ENCODE measurements at places on chromosomes 7 and 10. TPM values are rescaled to one million over a fixed set of nuclear protein-coding genes. Genes with fewer than 3 reads are reported as not detected.

- no peak for DNase-seq
These were observed 277.9 kb downstream of the SKIDA1 start for GRCh38 chr10:21247592-21247991.

GRCh38 chr7:148049068-148049467 lies 541.5 kb upstream of the C7orf33 start:
- DNase-seq: no peak

- DNase-seq: no peak
These were observed 164.8 kb upstream of the CDC14C start for GRCh38 chr7:48759431-48760080.

The CDH23 gene
- 5.9 TPM for total RNA-seq

GRCh38 chr10:57367412-57367811 lies 900.3 kb downstream of the IPMK start:
- DNase-seq: no peak

The BEND7 gene
- total RNA-seq: 1.8 TPM

DNA sequence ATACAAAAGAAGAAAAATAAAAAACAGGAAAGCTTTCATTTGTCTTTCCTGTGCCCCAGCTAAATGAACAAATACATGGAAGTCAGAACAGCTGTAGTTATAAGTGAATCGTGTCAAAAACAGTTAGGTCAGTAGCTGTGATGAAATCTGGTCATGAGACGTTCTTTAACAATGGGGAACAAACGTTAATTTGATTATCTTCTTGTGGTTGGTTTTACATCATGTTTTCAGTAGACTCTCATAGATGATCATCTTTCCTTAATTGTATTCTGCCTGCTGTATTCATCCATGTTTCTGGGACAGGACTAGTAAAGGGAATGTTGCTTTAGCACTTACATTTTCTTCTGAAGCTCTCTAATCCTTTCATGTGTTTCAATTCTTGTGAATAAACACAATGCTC lies 97.0 kb downstream of the PCLO start:
- DNase-seq: no peak

DNA sequence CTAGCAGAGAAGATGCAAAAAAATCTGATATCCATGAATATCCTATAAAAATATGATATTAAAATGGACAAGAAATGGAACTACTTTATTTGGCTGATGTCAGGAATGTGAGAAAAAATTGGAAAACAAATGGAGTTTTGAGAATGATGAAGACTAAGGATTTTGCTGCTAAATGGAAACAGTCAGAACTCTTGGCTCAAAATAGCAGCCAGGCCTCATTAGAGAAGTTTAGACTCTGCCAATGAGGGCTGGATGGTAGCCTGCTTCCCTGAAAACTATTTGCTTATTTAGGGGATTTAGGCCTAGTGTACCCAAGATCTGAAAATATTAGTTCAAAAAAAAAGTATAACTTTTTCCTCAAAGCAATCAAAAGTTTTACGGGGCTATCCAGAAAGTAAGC lies 458.5 kb downstream of the TFEC start:
- no peak for DNase-seq

- DNase-seq: no peak
These were observed 55.1 kb upstream of the PPIF start for GRCh38 chr10:79292026-79292766.

The CDK5 gene
- total RNA-seq: 25.3 TPM

The DNAJC12 gene
- 15.8 TPM for total RNA-seq

GRCh38 chr7:9863545-9863944 lies 1110.1 kb upstream of the PHF14 start:
- no peak for DNase-seq

GRCh38 chr7:49166441-49166840 lies 242.1 kb downstream of the CDC14C start:
- no peak for DNase-seq

DNA sequence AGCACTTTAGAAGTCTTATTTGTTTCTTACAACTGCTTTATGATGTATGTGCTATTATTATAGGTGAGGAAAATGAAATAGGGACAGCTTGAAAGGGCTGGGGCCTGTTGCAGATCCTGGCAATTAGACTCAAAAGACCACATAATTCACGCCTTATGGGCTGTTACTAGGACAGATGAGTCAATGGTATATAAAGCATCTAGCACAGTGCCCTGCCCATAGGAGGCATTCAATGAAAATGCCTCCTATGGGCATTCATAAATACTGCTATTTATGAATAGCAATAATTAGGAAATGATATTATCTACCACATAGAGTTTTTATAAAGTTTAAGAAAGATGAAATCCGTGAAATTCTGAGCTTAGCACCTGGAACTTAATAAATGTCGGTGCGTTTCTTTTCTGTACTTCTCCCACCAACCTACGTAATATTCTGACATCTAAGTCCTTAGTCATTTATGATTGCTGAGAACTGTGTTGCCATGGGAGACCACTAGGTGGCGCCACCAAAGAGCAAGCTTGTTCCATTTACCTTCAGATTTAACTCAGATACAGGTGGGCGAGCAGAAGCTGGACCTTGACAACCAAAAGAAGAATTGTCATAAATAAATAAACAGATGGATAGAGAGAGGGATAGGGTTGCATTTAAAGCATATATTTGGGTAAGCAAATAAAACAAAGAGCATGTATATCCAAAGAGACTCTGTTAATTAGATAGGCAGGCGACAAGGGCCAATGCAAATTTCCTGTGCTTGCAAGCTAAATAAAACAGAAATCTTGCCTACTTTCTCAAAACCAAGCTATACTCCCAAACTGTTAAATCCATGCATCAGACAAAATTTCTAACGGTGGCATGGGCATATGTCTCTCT lies 699.9 kb downstream of the INHBA start:
- DNase-seq: peak; percentile 7

- no peak for DNase-seq
These were observed 378.0 kb upstream of the SEMA3D start for GRCh38 chr7:85564861-85565260.

The DCLRE1A gene
- 8.2 TPM for total RNA-seq

The SRRM3 gene
- 8.5 TPM for total RNA-seq

DNA sequence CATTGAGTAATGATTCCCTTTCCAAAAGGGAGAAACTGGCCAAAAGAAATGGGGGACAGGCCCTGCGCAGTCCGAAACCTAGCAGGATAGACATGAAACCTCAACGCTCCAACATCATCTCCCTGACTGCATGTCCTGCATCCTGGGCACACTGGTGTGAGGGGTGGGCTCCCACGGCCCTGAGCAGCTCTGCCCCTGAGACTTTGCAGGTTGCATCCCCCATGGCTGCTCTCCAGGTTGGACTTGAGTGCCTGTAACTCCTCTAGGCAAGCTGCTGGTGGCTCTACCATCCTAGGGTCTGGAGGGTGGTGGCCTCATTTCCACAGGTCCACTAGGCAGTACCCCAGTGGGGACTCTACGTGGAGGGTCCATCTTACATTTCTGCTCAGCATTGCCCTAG lies 16.3 kb upstream of the CRYGN start:
- no peak for DNase-seq

The CUBN gene
- 0.06 TPM for total RNA-seq

GRCh38 chr7:108351729-108352131 lies 104.5 kb downstream of the NRCAM start:
- no peak for DNase-seq

- DNase-seq: no peak
These were observed 319.4 kb upstream of the FZD8 start for GRCh38 chr10:35961501-35961900.

The NXPH1 gene
- not detected for total RNA-seq

The RSPH10B2 gene
- 6.6 TPM for total RNA-seq

- peak; percentile 66 for DNase-seq
These were observed 48.2 kb upstream of the NFKB2 start for GRCh38 chr10:102347236-102347828.

DNA sequence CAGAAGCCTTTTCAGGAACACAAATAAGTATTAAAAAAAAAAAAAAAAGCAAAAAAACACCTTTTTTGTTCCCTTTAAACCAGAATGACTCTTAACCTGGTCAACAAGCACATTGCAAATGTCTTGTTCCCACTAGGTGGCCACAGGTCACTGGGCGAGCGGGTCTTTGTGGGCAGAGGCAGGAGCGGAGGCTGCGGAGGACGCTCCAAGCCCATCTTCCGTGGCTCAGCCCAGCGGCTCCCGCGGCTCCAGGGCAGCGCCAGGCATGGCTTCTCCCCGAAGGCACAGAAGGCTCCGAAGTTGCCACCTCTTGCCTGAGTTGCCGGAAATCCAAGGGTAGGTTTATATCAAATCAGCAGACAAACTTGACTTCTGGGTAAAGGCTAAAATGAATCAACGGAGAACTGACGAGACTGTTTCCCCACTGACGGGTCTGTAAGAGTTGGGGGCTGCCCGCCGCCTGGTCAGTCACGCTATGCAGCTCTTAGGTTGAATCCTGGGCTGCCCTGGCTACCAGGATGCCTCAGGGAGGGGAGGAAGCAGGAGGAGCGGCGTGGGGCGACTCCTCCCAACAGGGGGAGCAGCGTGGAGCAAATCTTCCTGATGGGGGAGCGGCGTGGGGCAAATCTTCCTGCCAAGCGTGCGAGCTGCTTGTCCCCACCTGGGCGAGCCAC lies 144.5 kb downstream of the PTPRN2 start:
- DNase-seq: no peak

DNA sequence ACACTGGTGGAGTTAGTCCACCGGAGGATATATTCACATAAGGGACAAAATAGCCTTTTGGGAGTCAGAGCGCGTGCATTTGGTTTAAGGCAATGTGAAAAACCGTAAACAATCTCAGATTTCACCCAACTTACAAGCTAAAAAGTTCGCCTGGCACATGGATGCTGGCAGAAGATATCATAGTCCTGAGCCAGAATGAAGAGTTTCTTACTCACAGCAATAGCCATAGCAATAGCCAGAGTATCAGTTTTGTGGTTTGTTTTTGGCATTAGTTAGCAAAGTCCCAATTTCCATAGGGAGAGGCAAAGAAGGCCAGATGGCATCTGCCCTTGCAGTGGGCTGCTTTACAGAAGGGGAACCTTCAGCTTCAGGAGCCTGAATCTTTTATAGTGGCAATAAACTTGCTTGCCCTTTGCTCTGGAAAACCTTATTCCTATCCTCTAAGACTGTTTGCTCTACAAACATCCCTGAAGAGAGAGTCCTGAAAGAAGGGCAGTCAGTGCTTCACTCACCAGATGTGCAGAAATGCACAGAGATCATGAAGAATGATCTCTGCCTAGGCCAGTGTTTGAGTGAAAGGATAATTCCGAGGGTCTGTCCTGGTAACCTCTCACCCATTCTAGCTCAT lies 28.7 kb upstream of the RSBN1L start:
- DNase-seq: no peak

DNA sequence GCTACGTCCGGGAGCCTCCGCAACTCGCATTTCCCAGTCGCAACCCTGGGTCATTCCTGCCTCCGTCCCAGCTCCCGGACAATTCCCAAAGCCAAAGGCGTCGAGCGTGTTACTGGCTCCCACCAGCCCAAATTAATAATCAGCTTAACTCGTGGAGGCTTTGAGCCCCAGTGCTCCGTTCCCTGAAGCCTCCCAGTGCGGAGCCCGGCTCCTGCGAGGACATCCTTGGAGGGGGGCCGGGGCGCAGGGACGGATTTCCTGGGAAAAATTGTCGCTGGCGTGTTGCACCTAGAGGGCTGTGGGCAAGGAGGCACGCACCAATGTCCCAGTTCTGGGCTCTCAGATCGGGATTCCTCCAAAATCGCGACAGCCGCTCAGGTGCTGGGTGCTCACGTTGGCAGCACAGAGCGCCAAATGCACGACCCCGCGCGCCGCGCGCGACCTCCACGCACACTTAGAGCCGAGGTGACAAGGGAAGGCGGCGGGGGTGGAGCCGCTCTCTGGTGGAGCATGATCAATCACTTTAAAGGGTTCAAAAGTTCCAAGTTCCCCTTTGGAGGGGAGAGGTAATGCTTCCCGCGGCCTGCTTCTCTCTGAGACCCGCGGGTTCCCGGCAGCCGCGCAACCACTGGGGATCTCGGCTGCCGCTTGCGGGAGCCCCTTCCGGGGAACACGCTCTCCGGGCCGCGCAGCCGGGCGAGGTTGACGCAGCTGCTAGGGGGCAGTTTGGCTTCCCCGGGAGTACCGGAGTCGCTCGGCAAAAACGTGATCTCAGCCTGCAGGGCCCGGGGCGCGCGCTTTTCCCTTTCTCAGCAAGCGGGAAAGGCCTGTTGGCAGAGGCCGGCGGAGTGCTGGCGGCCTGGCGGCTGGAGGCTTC lies 25.5 kb downstream of the SKIDA1 start:
- DNase-seq: no peak

GRCh38 chr10:6124666-6125065 lies 35.8 kb downstream of the RBM17 start:
- no peak for DNase-seq

GRCh38 chr7:150800581-150801241 lies at the start of gene TMEM176A:
Gene TMEM176A (plus strand): TSS chr7:150800769. CDS start chr7:150801551, 782 bp downstream.
- no peak for DNase-seq

The MYPN gene
- total RNA-seq: 0.06 TPM

GRCh38 chr7:91109200-91109599 lies 155.0 kb upstream of the FZD1 start:
- DNase-seq: no peak

DNA sequence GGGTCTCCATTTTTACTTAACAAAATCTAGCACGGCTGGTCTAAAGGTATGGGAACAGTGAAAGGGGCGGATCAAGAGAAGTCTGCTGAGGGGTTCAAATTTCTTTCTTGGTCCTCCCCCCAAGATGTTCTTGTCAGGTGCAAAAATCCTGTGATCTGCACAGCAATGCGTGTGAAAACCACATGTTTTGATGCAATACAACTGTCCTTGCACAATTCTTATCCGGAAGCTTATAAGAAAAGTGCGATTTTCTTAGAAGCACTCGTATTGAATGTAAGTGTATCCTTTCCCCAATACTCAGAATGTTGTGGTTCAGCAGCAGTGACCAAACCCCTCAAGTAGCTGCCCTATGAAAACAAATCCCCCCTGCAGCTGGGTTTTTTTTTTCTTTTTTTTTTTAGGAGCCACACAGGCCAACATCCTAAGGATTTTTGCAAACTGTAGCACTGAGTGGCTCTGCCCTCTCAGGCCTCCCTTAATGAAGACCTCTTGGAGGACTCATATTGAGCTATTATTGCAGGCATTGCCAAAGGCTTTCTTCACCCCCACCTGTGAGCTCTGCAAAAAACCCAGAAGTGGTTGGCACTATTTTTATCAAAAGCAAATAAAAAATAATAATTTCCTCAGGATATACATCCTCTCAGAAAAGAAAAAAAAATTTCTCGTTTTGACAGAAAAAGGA lies 151.9 kb upstream of the ITGB1 start:
- DNase-seq: no peak

DNA sequence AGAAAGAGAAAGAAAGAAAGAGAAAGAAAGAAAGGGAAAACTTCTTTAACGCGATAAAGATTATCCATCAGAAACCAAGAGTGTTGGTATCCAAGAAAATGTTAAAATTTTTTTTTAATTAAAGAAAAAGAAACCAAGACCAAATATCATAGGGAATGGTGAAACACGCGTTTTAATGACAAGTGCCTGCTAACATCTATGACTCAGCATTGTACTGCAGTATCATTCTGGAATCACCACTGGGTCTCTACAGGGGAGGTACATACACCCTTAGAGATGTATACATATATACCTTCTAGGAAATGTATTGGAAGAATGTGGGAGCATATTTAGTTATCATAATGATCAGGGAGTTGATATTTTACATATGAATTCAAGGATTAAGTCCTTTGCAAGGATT lies 32.1 kb upstream of the PIK3AP1 start:
- DNase-seq: no peak

Measured in G401 (cell line).